ENCODE measurements at places on chromosomes 12 and 14.

GRCh38 chr14:51507906-51508511 is 143.7 kb upstream of the FRMD6 start:
- DNase-seq: no peak

- DNase-seq: no peak
These were observed 153.9 kb downstream of the ACSS3 start for GRCh38 chr12:81231574-81232368.

- no peak for DNase-seq
These were observed 513.2 kb downstream of the NELL2 start for GRCh38 chr12:44362947-44363346.

- no peak for DNase-seq
These were observed 10.9 kb downstream of the ERG28 start for GRCh38 chr14:75649773-75650172.

DNA sequence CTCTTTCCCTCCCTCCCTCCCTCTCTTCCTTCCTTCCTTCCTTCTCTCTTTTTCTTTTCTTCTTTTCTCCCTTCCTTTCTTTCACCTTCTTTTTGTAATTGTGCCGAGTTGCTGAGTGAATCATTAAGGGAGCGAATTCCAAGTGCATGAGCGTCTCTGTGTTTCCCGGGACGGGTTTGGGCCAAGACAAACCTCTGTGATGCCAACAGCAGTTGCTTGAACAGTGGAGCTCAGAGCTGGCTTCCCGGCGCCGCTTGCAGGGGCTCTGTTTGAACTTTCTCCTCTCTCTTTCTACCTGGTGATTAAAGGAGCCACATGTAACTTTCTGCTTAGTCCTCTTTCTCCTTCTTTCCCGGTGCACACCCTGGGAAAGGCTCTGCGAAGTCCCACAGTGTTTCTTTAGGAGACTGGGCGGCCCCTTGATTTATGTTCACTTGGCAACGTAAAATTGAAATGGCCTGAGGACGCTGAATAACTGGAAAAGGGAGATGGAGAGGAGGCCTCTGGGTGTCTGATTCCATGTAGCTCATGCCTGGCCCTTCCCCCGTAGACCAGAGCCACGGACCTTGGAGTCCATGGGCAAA is 33.7 kb upstream of the MAP1LC3B2 start:
- DNase-seq: no peak

DNA sequence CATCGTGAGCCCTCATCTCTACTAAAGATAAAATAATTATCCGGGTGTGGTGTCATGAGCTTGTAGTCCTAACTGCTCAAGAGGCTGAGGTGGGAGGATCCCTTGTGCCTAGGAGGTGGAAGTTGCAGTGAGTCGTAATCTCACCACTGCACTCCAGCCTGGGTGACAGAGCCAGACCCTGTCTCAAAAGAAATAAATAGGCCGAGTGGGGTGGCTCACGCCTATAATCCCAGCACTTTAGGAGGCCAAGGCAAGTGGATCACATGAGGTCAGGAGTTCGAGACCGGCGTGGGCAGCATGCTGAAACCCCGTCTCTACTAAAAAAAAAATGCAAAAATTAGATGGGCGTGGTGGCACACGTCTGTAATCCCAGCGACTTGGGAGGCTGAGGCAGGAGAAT is 70.9 kb downstream of the RESF1 start:
- DNase-seq: no peak

DNA sequence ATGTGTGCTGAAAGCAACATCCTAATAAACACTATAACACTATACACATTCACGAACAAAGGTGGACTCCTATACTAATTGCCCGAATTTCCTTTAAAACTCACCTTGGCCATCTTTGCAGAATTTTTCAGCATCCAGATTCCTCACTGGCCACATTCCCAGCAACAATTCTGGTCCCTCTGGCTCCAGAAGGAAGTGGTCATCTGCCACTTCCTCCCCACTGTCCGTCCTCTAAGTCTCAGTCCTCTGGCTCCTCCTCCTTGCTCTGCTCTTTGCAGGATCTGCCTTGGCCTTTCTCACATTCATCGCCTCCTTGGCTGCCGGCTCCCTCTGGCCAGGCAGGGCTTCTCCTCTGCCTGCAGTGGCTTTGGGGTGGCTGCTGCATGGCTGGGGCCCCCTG is 426.0 kb downstream of the FUT8 start:
- DNase-seq: no peak

DNA sequence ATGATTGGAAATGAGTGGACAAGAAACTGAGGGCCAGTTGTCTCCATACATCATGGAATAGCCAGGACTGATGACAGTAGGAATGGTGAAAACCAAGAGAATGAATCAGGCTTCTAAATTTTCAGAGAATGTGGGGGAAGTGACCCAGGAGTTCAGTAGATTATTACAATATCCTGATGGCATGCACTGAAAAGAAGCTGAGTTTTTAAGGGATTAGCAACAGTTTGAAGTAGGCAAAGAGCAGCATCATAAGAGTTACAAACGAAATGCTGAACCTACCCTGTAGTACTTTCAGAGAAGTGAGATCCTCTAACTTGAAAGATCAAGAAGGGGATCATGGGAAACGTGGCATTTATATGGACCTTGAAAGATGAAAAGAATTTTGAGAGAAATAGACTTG is 13.2 kb downstream of the SLC2A14 start:
- no peak for DNase-seq

DNA sequence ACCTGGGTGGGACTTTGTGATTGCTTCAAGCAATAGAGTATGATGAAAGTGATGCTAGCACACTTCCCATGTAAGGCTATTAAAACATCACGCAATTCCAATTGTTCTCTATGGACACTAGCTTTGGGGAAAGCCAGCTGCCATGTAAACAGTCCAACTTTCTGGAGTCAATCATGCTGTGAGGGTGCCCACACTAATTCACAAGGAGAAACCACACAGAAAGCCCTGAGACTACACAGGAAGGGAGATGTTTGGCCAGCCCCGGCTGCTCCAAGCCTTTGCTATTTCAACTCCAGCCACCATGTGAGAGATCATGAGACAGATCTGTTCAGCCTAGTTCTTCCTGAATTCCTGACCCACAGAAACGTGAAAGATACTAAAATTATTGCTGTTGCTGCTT is 96.3 kb downstream of the ST8SIA1 start:
- DNase-seq: no peak

Data from CD8-positive, alpha-beta T cell (primary cell).